Stimulated activated CD8-positive, alpha-beta memory T cell treated with anti-CD3 and anti-CD28 coated beads, Interleukin-7, amount 100 ng/mL, for 4 hours (primary cell): ENCODE measurements at places on chromosomes 3 and 15.

DNA sequence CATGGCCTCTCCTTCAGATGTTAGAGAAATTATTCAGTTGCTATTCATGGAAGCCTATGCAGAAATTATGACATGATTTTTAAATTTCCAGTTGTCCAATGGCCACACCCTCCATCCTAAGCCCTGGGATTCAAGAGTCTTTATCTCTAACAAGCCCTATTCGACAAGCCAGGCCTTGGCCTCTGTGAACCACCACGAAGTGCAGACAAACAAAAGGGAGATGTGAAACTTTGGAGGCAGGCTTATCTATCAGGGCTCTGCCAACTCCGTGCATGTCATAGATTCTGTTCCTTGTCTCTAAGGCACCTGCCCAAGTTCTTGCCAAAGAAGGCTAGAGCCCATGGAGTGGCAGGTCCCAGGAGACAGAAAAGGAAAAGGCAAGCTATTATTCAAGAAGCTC, 212.4 kb upstream of the ADAMTS9 start:
- DNase-seq = no peak

GRCh38 chr3:128767094-128767750, 41.2 kb downstream of the RAB7A start:
- no peak for DNase-seq

GRCh38 chr15:36401586-36401966, 177.8 kb upstream of the CDIN1 start:
- no peak for DNase-seq

DNA sequence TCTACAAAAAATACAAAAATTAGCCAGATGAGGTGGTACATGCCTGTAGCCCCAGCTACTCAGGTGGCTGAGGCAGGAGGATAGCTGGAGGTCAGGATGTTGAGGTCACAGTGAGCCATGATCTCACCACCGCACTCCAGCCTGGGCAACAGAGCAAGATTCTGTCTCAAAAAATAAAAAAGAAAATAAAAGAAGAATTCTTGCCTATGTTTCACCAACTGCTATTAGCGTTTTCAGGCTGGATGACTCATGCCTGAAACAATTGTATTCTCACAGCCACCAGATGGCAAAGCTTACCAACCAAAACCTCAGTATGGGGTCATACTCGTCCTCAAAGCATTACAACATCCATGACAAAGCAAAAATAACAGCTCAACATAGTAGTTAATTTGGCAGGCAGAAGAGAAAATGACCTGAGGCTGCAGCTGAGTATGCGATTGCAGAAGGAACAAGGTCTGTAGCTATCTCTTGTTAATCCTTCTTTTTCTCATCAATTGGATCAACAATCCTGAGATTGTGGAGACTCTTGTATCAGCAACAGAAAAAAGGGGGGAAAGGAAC, 52.2 kb downstream of the TP53BP1 start:
- DNase-seq = no peak

GRCh38 chr3:70383360-70383831, 71.0 kb upstream of the MDFIC2 start:
- DNase-seq = no peak

DNA sequence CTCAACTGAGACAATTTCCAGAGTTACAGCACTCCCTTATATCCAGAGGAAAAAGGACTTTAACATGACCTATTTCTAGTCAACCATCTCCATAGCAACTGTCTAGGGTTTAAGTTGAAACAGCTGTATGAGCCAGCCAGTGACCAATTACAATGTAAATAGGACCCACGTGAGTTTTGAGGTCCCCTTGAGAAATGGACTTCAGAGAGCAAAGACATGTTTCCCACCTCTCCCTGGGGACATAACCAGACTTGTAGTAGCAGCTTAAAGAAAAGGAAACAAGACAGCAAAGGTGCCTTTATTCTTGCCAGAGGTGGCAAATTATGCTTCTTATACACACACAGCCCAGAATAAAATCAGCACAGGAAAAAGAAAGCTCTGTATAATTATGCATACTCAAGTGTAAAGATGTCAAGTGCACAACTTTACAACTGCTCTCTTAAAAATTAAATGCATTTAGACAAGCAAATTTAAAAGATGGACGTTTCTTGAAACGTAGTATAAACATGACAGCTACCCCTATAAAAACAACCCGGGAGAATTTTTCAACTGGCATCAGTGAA, 40.2 kb downstream of the SUMF1 start:
- DNase-seq = no peak

GRCh38 chr3:101719604-101720185, 4.7 kb upstream of the CEP97 start:
- no peak for DNase-seq

DNA sequence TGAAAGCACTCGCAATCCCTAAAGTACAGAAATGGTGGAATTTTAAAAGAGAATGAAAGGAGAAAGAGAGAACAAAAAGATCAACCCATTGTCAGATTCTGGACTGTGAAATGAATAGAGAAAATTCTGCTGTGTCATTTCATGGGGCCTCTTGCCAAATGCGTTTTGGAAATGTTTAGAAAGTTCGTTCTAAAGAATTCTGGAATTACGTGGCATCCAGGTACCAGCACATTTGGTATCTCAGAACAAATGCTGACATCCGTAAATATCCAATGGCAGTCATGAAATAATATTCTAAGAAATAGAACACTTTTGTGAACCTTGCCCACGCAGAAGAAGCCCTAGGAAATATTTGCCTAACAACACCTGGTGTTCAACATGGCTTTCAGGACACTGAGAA, 219.2 kb downstream of the P3H2 start:
- no peak for DNase-seq

- no peak for DNase-seq
Measured at GRCh38 chr3:127959873-127960272, 44.8 kb downstream of the KBTBD12 start.

DNA sequence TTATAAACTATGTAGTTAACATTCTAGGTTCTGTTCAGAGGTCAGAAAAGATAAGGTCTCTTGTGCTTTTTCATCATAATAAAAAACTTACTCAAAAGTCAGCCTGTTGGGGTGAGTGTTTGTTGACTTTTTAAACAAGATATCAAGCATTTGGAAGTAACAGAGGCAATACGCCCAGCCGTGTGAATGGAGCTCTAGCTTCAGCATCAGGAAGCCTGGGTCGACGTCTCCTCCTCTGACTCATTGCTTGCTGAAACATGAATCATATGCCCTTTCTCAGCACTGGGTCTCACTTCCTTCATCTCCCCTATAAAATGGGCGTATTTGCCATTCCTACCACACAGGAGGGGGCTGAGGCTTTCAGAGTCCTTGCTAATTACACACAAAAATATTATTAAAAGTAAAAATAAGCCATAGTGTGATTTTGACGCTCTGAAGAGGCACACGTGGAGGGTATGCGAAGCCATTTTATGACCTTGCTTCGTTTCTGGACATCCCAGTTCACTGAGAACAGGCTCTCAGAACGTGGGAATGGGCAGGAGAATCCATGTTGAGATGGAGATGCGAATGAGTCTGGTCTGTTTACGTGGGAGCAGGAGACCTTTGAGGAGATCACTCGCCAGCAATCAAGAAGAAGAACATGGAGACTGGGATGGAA, 220.8 kb upstream of the TPRG1 start:
- peak; percentile 14 for DNase-seq

DNA sequence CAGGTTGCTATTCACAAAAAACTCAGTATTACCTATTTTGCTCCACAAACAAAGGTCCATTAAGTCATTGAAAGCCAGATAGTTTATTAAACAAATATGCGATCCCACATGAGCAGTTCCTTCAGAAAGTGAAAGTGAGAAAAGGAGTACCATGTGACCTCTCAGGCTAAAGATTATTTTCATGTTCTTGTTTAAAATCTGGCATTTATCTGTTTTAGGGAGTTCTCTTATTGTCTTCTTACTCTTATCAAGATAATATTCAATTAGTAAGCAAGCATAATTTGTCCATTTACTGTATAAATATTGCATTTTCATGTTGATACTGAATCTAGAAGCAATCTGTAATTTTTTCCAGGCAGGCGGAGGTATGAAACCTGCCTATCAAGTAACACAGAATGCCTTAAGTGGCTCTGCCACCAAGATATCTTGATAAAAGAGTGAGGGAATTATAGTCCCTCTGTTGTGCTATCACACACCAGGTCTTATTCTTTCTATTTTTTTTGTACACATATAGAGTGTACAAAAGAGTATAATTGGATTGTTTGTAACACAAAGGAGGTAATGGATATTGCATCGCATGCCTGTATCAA, 20.1 kb upstream of the PLSCR5 start:
- no peak for DNase-seq

DNA sequence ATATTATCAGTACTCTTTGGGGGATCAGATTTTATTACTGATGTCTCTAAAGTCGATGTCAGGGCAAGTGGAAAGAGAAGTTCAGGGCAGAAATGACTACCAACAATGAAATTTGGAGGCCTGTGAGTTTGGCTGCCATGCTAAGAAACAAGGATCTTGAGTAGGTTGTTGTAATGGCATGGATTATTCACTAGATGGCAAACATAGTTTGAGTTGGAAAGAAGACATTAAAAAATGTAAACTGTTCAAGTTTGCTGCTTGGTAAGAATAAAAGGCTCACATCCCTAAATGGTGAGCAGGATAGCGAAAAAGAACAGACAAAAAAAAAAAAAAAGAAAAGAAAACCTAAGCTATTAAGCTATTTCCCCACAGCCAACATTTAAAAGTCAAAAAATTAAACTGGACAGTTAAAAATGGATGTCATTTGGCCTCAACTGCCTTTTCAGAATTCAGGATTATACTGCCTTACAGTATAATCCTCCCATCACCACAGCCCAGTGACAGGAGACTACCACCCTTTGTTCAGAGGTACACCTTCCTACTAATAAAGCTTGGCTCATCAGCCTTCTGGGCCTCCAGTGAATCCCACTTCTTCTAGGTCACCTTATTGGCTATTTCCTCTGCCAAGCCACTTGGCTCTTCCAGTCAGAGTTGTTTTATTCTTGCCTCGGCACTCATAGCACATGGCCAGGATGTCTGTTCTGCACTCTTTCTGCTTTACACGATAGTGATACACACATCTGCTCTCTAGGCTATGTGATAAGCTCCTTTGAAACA, 163.7 kb downstream of the PLD1 start:
- DNase-seq = no peak

DNA sequence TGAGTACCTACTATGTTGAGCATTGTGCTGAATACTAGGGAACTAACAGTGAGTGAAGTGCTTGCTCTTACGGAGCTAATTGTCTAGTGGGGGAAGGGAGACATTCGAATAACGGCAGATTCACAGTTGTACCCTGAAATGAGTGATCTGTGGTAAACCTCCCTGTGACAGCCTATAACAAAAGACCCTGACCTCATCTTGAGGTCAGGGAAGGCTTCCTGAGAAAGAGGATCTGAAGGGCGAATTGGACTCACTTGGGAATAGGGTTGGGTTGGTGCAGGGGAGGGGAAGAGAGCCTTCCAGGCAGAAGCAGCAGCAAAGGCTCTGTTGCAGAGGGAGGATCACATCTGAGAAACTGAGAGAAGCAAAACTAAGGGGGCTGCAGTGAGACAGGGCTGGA, 13.2 kb downstream of the HPS3 start:
- DNase-seq = no peak

GRCh38 chr3:191523148-191523547, 62.2 kb downstream of the PYDC2 start:
- no peak for DNase-seq

DNA sequence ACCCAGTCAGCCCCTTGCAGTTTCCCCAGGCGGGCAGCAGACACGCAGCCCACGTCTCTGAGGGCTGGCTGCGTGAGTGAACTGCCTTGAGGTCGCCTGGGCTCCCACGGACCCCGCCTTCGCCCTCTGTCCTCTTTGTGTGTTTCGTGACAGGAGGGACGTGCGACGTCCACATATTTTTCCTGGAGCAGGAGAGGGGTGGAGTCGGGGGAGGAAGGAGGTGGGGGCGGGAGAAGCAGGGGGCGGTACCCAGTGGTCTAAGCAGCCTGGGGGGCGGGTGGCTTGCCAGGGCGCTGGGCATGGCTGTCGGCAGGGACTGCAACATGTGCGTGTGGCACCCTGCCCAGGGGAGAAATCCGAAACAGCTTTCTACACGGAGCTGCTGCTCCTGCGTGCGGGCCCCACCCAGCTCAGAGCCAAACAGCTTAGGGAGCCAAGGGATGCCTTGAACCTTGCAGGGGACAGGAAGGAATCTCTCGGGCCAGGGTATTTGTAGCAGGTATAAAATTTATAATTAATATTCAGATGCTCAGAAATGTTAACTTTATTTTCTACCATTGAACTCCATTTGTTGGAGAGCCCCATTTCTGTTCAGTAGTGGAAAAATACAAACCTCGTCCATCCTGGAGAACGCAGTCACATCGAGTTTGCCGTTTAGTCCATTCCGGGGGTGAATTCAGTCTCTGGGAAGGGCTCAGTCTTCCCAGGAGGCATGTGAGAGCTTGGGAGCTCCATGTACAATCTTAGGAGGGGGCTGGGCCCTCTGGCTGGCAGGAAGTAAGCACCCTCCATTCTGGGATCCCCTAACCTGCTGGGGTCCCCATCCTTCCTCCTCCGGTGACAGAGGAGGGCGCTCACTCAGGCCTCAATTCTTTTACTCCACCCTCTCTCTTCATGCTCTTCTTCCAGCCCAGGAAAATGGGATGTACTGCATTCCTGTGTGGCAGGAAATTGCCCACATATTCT, 79.1 kb upstream of the MEF2A start:
- DNase-seq = no peak

- DNase-seq = no peak
Measured at GRCh38 chr3:124817079-124817478, 70.1 kb downstream of the ITGB5 start.

DNA sequence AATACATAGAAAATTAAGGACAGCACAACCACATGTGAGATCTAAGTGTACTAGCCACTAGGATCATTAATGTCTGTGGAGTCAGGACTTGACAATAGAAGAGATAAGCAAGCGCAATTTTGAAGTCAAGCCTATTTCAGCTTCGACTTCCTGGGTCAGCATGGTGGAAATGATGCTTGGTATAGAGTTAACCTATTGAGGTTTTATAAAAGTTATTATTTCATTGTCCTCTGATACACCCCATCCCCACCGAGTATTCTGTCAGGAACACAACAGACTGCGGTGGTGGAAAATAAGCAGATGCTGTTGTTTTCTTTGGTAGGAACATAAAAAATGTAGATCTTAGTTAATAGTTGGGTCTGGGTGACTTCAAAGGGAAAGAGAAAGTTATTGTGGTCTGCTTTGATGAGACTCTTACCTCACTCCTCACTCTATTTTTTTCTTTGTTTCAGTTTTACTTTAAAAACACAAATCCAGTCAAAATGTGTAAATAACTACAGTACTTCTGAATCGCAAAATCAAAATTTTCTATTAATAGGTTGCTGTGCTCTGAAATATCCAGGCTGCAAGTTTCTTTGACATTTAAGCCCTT, 82.1 kb downstream of the IL5RA start:
- DNase-seq = no peak

DNA sequence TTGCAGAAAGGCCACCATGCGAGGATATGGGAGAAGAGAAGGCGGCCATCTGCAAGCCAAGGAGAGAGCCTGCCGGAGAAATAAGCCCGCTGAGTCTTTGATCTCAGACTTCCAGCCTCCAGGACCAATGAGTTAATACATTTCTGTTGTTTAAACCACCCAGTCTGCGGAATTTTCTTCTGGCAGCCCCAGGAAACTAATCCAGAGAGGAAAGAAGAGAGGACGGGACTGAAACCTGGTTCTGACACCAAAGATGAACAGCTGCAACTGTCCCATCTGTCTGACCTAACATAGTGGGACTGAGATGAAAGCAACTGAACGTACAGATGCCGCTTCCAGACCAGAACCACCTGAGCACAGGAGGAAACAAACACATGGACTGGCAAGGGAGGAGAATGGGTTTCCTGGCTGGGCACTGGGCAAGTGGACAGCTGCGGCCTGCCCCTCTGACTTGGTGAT, 32.3 kb downstream of the VGLL4 start:
- DNase-seq = no peak
